ENCODE measurements at places on chromosomes 1 and 21. TPM values are rescaled to one million over a fixed set of nuclear protein-coding genes. Genes with fewer than 3 reads are reported as not detected.

CCDC30 gene
- 1.8 TPM for total RNA-seq

GRCh38 chr1:37515185-37516034 is 844 bp upstream of the MEAF6 start:
- H3K4me3 ChIP-seq = peak overlapping the region; percentile 80
- peaks cover 7% of the 10 kb centered on the region for H3K4me1 ChIP-seq
- no peaks in the 10 kb centered on the region for H3K27me3 ChIP-seq
- peak overlapping the region; percentile 79 for H3K27ac ChIP-seq
- no peaks in the 10 kb centered on the region for H3K36me3 ChIP-seq

GRCh38 chr1:2981981-2982614 is 39.2 kb upstream of the ACTRT2 start:
- no peak overlapping the region for H3K4me3 ChIP-seq
- no peak for DNase-seq
- no peaks in the 10 kb centered on the region for H3K36me3 ChIP-seq
- no peak overlapping the region for H3K27ac ChIP-seq

- no peaks in the 10 kb centered on the region for H3K36me3 ChIP-seq
- no peak overlapping the region for H3K4me3 ChIP-seq
- no peak overlapping the region for H3K27ac ChIP-seq
- no peaks in the 10 kb centered on the region for H3K4me1 ChIP-seq
These were observed 92.2 kb upstream of the KCTD3 start for GRCh38 chr1:215474940-215475339.

DNA sequence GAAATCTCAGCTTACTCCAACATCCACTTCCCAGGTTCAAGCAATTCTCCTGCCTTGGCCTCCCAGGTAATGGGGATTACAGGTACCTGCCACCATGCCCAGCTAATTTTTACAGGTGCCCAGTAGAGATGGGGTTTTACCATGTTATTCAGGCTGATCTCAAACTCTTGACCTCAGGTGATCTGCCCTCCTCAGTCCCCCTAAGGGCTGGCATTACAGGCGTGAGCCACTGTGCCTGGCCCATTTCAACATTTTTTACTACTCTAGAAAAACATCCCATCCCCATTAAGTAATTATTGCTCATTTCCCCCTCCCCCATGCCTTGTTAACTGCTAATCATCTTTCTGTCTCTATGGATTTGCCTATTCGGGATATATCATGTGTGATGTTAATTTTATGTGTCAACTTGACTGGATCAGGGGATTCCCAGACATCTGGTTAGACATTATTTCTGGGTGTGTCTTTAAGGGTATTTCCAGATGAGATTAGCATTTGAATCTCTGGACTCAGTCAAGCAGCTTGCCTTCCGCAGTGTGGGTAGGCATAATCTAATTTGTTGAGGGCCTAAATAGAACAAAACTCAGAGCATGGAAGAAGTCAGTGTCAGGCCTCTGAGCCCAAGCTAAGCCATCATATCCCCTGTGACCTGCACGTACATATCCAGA is 33.0 kb upstream of the ZBTB8B start:
- no peak overlapping the region for H3K27ac ChIP-seq
- H3K4me1 ChIP-seq = no peaks in the 10 kb centered on the region
- DNase-seq = no peak

GRCh38 chr1:30475201-30475600 is 248.2 kb downstream of the MATN1 start:
- H3K4me3 ChIP-seq = no peak overlapping the region
- H3K36me3 ChIP-seq = no peaks in the 10 kb centered on the region
- H3K4me1 ChIP-seq = no peaks in the 10 kb centered on the region
- H3K27me3 ChIP-seq = no peaks in the 10 kb centered on the region

DNA sequence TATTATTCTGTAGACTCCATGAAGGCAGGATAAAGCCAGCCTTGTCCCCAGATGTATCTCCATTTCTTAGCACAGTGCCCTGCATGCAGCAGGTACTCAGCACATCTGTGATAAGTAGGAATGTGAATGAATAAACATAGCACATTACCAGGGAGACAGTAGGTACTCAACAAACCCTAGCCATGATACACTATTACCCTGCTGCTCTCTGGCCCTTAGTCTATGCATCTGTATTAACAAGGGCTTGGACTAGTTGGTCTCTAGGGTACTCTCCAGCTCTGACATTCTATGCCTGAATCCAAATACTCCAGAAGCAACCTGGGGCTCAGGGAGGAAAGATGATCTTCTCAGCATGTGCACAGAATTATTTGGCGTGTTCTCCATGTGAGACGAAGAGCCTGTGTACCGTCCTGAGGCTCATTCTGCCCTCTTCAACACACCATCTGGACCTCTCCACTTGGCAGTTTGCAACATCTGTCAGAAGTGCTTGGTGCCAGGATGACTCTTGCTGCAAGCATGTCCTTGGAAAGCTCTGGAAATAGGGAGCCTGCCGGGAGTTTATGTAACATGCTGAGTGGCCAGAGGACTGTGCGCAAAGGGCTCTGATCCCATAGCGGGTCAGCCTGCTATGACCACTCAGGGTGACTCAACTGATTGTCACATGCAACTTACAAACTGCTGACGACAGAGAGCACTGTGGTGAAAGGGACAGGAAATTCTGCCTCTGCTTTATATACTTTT is 228.2 kb upstream of the USP24 start:
- no peak for DNase-seq
- no peaks in the 10 kb centered on the region for H3K4me1 ChIP-seq
- H3K27ac ChIP-seq = no peak overlapping the region

C1orf232 gene
- not detected for total RNA-seq

WDR47 gene
- total RNA-seq = 6.9 TPM

SPATA46 gene
- not detected for total RNA-seq

WNT2B gene
- 1.2 TPM for total RNA-seq

SPRR4 gene
- total RNA-seq = not detected

DNA sequence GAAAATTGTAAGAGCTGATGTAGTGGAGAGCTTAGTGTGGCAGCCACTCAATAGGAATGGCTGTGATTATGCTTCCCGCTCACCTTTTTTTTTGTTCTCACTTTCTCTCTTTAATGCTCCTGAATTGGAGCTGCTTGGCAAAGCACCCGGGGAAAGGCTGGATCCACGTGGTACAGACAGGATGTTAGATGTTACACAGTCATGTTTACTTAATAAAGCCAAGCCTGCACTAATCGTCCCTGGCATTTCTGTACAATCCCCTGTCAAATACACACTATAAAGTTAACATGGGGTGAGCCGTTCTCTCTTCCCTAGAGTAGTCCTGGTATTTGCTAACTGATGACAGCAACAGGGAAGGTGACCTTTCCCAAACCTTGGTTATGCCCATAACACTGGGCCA is 187.8 kb downstream of the ZSCAN20 start:
- no peaks in the 10 kb centered on the region for H3K27me3 ChIP-seq
- DNase-seq = no peak
- H3K4me3 ChIP-seq = no peak overlapping the region
- no peaks in the 10 kb centered on the region for H3K36me3 ChIP-seq
- H3K27ac ChIP-seq = no peak overlapping the region
- no peaks in the 10 kb centered on the region for H3K4me1 ChIP-seq

IL20 gene
- not detected for total RNA-seq

GRCh38 chr1:218284377-218284916 is 646 bp upstream of the RRP15 start:
- H3K27me3 ChIP-seq = no peaks in the 10 kb centered on the region
- H3K36me3 ChIP-seq = no peaks in the 10 kb centered on the region
- H3K4me3 ChIP-seq = peak overlapping the region; percentile 47

PLXNA2 gene
- 35.1 TPM for total RNA-seq

- DNase-seq = no peak
- H3K4me1 ChIP-seq = no peaks in the 10 kb centered on the region
- no peaks in the 10 kb centered on the region for H3K36me3 ChIP-seq
- H3K4me3 ChIP-seq = no peak overlapping the region
- H3K27me3 ChIP-seq = no peaks in the 10 kb centered on the region
These were observed 191.2 kb downstream of the TRABD2B start for GRCh38 chr1:47805921-47806361.

- H3K4me3 ChIP-seq = no peak overlapping the region
- H3K36me3 ChIP-seq = no peaks in the 10 kb centered on the region
- DNase-seq = no peak
- H3K4me1 ChIP-seq = no peaks in the 10 kb centered on the region
- H3K27me3 ChIP-seq = no peaks in the 10 kb centered on the region
These were observed 218.9 kb downstream of the TRABD2B start for GRCh38 chr1:47778280-47778679.

DNA sequence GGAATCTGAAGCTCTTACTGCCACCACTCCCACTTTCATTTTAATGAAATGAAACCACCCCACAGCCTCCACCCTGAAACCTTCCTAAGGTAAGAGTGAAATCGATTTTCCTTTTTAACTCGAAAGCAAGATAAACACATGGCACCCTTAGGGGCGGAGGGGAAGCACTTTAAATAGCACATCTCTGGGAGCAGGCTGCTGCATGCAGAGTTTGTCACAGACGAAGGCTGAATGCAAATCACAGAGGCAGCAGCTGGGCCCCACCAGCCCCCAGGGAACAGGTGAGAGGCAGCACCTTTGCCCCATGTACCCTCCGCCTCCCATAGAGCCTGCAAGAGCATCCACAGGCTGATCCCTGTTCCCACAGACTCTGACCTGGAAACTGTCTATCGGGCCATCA is 60.0 kb upstream of the GRIK3 start:
- no peak overlapping the region for H3K4me3 ChIP-seq
- H3K27me3 ChIP-seq = no peaks in the 10 kb centered on the region
- H3K27ac ChIP-seq = no peak overlapping the region
- no peak for DNase-seq
- no peaks in the 10 kb centered on the region for H3K36me3 ChIP-seq

GRCh38 chr1:192580351-192580962 is 4.9 kb downstream of the RGS1 start:
- H3K27me3 ChIP-seq = no peaks in the 10 kb centered on the region
- H3K4me1 ChIP-seq = no peaks in the 10 kb centered on the region
- no peak overlapping the region for H3K27ac ChIP-seq
- no peaks in the 10 kb centered on the region for H3K36me3 ChIP-seq

Data from cardiac muscle cell (in vitro differentiated cells and primary cell).